Cardiac septum (tissue), 1 donor: ENCODE measurements at places on chromosomes 3 and 15. TPM values are rescaled to one million over a fixed set of nuclear protein-coding genes. Genes with fewer than 3 reads are reported as not detected.

DNA sequence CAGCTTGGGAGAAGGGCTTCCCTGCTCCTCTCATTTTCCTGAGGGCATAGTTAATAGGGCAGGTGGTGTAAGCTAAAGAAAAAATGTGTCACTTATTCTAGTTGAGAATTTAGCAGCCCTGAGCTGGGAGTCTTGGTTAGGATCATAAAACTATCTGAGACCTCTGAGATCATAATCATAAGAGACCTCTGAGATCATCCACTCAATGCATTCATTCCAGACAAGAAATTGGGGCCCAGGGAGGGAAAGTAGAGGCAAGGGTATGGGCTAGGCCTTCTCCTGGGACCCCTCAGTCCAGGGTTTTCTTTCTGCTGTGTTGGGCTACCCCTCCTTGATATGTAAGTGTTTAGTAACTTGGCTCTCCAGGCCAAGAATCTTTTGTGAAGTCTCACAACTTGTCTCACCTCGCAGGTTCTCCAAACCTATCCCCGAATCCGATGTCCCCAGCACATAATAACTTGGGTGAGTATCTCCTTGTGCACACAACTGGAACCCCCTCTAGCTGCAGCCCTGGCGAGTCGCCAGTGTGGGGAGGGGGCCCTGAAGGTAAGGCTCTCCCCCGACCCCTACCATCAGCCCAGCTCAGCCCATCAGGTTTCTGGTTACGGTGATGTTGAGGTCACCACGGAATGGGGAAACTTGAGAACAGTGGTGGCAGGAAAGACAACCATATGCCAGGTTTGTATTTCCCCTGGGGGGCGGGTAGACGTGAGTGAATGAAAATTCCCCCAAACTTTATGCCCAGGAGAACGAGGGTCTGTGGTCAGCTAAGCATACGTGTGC, 84.1 kb downstream of the AAGAB start:
- DNase-seq = no peak

Gene TNNC1
- 8,054 TPM for total RNA-seq

DNA sequence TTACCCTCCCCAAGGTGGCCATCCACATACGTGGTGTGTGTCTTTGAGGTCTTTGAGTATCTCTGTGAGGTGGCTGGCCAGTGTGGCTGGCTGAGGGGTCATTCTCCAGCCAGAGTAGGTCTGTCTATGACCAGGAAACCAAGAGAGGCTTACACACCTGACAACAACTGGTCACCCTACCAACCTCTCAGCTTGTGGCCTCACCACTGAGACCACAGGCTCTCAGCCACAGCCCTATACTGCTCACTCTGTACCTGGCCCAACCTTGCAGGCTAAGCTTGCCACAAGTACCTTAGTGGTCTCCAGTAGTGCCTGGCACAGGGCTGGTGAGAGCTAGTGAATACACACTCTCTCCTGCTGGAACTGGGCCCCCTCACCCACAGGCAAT, 5.1 kb downstream of the HEMK1 start:
- no peak for DNase-seq

DNA sequence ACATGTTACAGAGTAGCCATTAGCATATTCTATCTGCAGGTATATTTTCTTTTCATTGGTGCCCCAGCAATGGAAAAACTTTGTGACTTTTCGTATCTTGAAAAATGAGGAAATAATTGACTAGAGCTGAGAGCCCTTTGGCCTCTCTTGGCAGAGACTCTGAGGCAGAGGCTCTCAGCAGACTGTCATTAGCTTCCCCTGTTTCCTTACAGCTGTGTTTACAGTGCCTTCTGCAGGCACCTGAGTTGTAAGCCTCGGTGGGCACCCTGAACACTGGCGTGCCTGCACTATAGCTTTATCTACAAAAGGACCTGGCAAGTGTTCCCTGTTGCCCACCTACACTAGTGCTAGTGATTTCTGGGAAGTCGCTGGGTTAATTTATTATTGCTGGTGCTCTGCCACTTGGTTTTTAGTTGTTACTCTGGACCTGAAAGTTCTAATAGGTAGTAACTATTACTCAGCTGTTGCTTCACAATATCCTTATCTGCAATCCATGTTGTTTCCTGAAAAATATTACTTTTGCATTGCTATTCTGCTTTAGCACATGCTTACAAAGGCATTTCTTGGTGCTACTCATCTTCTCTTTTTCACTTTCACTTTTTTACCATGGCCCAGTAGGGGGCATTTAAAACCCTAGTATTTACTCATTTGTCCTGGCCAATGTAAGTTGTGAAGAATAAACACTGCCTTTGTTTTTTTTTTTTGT, 7.8 kb upstream of the GPR171 start:
- no peak for DNase-seq

Gene SMAD6
- 50.2 TPM for total RNA-seq

DNA sequence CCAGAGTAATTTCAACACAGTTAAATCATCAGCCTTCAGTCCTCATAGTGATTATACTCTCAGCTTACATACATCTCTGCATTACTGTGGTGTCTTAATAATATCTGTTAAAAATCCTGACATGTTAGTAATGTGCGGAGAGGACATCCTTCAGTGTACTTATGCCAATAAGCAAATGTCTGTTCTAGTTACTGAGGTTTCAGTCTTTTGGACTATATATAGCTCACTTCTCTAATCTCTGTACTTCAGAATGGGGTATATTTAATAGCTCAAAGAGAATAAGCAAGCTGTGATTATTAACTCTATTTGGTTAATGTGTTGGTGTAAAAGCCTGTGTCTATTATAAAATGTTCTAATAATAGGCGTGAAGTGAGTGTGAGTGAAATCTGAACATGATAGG, 28.9 kb upstream of the OSTN start:
- DNase-seq = no peak

Gene HES1
- 24.4 TPM for total RNA-seq

- DNase-seq = no peak
Observed at GRCh38 chr3:161270991-161271390, 49.9 kb downstream of the NMD3 start.

Gene NR2E3
- total RNA-seq = not detected

GRCh38 chr15:64854526-64854925, 12.8 kb downstream of the PLEKHO2 start:
- DNase-seq = no peak

DNA sequence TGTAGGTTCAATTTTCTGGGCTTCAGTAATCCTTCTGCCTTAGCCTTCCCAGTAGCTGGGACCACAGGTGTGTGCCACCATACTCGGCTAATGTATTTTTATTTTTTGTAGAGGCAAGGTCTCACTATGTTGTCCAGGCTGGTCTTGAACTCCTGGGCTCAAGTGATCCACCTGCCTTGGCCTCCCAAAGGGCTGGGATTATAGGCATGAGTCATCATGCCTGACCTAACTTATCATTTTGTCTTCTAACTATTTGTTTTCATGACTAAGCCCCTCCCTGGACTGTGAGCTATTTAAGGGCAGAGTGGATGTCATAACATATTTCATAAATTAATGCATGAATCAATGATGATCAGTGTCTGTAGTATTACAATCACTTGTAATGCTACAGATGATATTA, 56.1 kb upstream of the PIAS1 start:
- no peak for DNase-seq

GRCh38 chr3:195543500-195544229, 540 bp upstream of the PPP1R2 start:
- no peak for DNase-seq

- DNase-seq = no peak
Observed at GRCh38 chr3:157491136-157491535, 12.1 kb downstream of the VEPH1 start.

DNA sequence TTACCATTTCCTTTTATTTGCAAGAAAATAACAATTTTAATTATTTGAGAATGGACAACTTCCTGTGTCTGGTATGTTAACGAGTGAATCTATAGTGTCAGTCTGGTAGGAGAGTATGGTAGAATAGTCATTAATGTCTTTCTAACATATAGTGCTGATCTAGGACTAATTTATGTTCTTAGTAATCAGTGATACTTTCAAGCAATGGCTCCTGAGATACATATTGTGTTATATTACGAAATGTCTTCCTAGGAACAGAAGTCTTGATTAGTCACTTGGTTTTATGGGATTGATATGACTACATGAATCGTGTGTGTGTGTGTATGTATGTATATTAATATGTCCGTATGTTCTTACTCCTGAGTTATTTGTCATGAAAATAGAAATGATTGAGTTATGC, 66.6 kb upstream of the PAQR5 start:
- no peak for DNase-seq

DNA sequence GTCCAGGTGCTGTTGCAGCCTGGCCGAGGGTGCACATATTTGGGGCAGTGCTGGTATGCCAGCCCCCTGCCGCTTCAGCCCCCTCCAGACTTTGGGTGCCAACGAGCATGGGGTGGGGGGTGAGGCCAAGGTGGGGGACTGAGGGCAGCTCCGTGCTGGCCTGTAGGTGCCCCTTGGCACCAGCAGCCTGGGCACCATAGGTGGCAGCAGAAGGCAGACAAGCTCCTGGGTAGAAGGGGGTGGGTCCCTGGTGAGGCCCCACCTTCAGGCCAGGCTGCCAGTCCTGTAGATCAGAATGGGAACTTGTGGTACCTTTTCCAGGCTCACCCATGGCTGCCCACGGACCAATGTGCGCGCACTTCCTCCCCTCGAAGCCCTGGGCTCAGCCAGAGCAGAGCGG, 16.1 kb upstream of the PLA2G4E start:
- DNase-seq = peak; percentile 67

Gene ERICH6
- total RNA-seq = 0.19 TPM

- DNase-seq = no peak
Observed at GRCh38 chr3:18579661-18580060, 154.5 kb upstream of the SATB1 start.

Gene DNAH12
- total RNA-seq = 0.22 TPM

GRCh38 chr15:96362755-96363651, 32.5 kb downstream of the NR2F2 start:
- DNase-seq = no peak

DNA sequence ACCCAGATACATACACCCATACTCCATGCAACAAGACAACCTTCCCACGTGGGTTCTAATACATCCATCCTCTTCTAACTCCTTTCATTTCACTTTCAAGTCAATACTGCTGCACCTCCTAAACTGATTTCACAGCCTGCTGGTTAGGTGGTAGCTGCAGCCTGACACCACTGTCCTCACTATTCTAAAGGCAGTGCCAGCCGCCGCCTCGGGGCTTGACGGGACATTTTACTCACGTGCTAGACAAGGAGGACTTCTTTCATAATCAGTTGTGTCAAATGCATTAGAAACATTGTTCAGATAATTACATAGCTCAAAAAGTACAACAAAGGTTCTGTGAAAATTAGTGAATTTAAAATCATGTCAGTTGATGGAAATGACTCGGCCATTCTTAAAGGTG, 6.3 kb downstream of the UROC1 start:
- no peak for DNase-seq

GRCh38 chr3:15110206-15110605, 11.3 kb upstream of the RBSN start:
- DNase-seq = no peak

Gene SLC28A2
- not detected for total RNA-seq

Gene SEMA3B
- 26.5 TPM for total RNA-seq

- no peak for DNase-seq
Observed at GRCh38 chr3:40913192-40913591, 286.1 kb upstream of the CTNNB1 start.

Gene SLC41A3
- total RNA-seq = 35.6 TPM

- no peak for DNase-seq
Observed at GRCh38 chr15:64229129-64229724, 66.4 kb upstream of the PPIB start.

GRCh38 chr3:136787349-136787748, 31.6 kb upstream of the SLC35G2 start:
- DNase-seq = no peak
